ENCODE measurements at places on chromosomes 4 and X. TPM values are rescaled to one million over a fixed set of nuclear protein-coding genes. Genes with fewer than 3 reads are reported as not detected.

IL21 gene
- total RNA-seq, result 0.77 TPM

COL4A6 gene
- not detected for total RNA-seq

DNA sequence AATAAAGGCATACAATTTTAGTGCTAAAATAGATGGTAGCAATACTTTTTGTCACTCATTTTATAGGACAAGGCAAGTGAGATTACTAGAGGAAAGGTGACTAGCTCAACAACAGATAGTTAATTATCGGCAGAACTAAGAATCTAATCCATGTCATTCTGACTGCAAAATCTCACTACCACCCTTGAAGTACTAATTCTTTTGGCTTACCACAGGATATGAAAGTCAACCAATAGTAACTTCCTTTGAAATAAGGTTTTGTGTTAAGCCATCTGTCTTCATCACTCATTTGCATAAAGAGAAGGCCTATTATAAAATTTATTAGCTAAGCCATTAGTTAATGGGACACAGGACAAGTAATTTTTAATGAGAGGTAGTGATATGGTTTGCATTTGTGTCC is 25.3 kb upstream of the ZMAT1 start:
- no peak for DNase-seq

DNA sequence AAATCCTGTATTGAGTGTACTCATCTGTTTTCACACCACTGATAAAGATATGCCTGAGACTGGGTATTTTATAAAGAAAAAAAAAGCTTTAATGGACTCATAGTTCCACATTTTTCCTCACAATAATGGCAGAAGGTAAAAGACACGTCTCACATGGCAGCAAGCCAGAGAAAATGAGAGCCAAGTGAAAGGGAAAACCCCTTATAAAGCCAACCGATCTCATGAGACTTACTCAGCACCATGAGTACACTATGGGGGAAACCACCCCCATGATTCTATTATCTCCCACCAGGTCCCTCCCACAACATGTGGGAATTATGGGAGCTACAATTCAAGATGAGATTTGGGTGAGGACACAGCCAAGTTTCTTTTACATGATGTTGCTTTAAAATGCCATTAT is 171.9 kb downstream of the GALNTL6 start:
- no peak for DNase-seq

GRCh38 chr4:26958925-26959653 is 98.4 kb downstream of the STIM2 start:
- DNase-seq, result no peak

DNA sequence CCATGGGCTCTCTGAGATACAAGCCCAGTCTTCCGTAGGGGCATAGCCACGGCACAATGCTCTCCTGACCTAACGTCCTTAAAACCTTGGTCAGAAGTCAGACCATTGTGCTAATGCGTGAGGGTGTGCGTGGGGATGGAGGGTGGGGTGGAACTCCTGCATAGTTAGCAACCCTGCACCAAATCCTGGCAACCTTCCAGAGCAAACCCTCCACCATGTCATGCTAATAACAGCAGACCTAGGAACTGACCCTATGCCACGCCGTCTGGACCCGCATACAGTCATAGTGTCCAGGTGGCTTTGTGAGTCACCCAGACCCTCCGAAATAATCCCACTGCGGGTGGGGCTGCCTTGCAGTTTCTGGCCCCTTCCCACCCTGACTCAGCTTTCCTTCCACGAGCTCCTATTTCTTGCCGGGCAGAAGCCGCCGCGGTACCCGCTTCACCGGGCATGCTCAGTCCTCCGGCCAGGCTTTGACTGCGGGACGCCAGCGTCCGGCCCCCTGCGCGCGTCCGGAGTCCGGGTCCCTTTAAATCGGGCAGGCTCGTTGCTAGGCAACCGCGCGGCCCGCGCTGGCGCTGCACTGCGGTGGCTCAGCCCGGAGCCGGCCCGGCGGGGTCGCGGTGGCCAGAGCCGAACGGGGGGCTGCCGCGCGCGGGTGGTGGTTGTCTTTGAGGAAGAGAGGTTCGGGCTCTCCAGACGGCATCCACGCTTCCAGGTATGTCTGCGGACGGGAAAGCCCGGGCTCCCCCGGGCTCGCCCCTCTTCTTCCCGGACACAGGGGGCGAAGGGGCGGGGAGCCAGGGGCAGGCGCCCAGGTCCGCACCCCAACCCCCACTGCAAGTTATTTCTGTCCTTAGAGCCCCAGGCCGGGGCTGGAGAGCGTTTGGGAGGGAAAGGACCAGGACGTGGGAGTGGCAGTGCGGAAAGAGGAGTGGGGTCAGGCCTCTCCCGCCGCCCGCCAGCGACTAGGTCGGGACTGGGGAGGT is at the start of gene CCDC160:
TSS of gene CCDC160 (plus strand) at position 557 of the 989 bp plus-strand sequence. CDS start 7,619 bp downstream, outside the sequence.
- DNase-seq, result no peak

DNA sequence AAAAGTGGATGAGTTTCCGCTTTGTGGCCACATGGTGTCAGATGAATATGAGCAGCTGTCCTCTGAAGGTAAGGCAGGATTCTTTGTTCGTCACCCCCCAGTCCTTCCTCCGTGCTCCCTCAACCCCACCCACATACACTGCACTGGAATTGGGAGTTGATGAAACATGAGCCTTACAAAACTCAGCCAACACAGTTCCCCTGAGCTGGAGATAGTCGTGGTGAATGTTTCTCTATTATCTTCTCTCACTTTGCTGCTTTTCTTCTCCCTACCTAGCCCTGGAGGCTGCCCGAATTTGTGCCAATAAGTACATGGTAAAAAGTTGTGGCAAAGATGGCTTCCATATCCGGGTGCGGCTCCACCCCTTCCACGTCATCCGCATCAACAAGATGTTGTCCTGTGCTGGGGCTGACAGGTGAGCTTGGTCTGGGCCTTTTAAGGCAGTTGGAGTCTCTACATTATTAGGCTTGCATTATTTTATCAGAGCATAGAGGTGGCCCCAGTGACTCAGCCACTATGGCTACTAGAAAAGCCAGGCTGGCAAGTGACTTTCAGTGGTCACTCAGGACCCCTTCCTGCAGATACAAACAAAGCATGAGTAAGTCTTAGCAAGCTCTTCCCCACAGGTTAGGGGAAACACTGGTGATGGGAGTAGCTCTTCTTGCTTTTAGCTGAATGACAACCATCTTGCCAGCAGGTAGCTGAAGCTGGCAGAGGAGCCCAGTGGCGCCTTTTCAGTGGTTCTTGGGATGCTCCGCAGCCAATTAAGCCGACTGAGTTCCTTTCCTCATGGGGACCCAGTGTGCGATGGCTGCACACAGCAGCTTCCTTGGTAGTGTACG is 1.6 kb downstream of the RPL10 start:
- no peak for DNase-seq
